ENCODE measurements at places on chromosomes 7 and 10.

- DNase-seq: no peak
Measured at GRCh38 chr7:28165261-28165660, 15.3 kb downstream of the JAZF1 start.

- DNase-seq: no peak
Measured at GRCh38 chr10:11017000-11017569, 587 bp upstream of the CELF2 start.

DNA sequence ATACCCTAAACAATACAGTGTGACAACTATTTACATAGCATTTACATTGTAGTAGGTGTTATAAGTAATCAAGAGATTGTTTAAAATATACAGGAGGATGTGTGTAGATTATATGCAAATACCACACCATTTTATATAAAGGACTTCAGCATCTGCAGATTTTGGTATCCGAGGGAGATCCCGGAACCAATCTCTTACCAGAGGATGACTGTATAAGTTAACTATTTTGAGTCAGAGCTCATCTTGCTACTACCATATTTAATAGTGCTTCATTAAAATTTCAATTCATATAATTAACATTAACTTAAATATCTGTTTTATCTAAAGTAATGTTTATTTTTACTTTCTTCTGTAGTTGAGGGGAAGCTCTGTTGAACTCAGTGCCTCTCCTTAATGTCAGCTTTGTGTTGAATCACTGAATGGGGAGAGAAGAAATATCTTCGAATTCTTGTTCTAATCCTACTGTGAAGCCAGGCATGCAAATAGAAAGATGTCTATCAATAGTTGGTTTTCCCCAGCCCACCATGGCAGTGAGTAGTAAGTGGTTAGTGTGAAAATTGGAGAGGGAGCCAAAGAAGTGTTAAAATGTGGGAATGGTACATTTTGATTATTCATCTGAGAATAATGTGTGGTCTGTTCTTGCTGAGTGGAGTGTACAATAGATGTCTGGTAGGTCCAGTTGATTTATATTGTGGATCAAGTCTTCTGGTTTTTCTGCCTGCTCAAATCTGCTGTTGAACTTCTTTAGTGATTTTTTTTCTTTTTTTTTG is 90.1 kb upstream of the CYP26C1 start:
- no peak for DNase-seq

DNA sequence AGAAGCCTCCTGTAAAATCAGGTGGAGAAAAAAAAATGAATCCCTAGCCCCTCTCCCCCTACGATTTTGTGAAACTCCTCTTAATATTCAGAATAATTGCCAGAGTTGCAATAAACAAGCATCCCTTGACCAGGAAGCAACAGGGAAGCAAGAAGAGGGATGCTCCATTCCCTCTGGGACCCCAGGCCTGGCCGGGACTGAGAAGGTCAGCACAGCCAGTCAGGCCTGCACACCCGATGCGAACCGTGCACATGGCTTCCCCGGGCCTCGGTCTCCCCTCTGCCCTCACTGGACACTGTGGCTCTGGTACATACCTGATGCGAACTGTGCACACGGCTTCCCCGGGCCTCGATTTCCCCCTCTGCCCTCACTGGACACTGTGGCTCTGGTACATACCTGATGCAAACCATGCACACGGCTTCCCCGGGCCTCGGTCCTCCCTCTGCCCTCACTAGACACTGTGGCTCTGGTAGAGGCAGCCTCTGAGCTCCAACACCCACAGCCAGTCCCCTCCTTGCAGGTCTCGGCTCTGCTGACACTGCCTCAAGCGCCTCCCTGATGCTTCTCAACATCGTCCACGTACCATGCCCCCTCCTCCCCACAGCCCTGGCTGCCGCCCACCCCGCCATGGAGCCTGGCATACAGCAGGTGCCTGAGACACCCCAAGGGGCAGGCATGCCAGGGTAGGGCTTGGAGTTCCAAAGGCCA is 138.6 kb downstream of the DIP2C start:
- DNase-seq: no peak

- no peak for DNase-seq
Measured at GRCh38 chr7:88321694-88322093, 15.0 kb upstream of the STEAP4 start.

GRCh38 chr7:81873559-81873958 is 103.7 kb upstream of the HGF start:
- DNase-seq: no peak

DNA sequence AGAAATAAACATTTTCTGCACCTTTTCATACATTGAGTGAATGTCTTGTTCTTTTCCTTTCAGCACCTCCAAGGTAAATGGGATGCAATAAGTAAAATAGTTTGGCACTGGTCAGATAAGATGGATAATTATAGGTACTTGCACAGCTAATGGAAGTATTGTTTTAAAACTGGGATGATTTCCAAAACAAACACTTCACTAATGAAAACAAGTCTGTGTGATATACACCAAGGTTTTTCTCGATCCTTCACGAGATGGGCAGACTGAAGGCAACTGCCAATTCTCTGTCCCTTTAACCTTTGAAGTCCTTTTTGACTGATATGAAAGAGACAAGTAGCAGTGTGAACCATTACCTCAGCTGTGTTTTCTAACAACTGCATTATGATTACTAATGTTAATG is 423.8 kb downstream of the GFRA1 start:
- no peak for DNase-seq

DNA sequence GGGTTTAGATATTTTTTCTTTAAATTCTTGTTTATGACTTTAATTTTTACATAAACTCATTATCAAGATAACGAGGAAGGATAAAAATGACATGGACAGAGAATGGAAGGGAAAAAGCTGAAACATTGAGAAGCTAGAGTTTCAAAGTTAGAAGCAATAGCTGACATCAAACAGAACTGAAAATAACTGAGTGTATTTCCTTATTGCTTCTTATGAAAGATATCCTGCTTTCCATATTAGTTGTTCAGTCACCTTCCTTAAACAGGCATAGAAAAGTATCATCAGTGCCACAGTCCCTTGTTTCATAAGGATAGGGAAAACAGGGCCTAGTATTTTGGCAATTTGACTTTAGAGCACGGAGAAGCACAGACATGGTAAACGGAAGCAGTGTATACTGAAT is 460.5 kb upstream of the GHITM start:
- no peak for DNase-seq

DNA sequence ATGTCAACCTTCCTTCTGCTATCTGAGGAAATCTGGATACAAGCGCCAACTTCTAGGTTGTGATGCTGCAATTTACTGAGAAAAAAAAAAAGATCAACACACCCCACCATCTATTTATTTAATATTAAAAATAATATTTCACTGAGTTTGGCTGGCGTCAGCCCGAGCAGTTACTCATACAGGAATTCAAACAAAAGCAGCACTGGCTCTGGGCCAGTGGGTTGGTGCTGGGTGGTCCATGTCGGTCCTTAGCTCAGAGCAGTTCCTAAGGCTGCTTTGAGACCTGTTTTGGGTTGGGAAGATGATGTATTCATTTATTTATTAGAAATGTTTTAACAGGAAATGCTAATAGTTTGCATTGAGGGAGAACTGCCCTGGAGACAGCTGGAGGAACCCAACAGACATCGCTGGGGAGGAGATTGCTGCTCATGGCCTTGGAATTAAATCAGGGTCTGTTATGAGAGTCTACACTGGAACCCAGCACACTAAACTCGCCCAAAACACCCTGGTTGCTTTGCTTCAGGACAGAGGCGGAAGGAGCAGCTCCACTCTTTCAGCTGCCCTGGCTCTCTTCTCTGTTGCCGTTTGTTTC is 36.3 kb upstream of the GOT1 start:
- no peak for DNase-seq

GRCh38 chr10:126439942-126440341 is 51.7 kb upstream of the ADAM12 start:
- no peak for DNase-seq

DNA sequence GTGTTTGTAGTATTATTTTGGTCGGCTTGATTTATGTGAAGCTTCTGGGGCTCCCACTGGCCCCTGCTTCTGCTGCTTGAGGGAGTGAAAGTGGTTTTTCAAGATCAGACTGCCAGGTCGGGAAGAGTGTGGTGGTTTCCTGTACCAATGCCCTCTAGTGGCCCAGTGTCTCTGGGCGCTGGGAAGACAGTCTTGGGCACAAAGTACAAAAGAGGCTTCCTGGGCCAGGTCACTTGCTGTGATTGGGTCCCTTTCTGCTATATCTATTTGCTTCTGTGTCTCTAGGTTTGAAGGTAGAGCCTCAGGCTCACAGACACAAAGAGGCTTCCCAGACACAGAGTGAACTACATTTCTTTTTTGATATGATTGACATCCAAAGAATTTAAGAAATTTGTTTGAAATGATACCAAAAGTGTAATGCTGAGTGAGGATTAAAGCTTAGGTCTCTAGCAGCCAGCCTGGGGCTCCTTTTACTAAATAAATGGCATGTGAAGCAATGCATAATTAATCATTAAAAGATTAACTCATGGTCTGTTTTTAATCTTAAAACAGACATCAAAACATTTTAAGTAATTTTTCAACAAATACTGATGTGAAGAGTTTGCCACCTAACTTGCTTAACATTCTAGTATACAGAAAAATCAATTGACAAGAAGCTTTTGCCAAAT is 36.3 kb downstream of the ABCB1 start:
- peak; percentile 20 for DNase-seq

GRCh38 chr10:94428766-94429707 is 26.7 kb downstream of the TBC1D12 start:
- DNase-seq: no peak

- DNase-seq: no peak
Measured at GRCh38 chr7:131231381-131232220, 96.1 kb upstream of the MKLN1 start.

- DNase-seq: no peak
Measured at GRCh38 chr10:94858005-94858404, 80.5 kb upstream of the CYP2C9 start.

DNA sequence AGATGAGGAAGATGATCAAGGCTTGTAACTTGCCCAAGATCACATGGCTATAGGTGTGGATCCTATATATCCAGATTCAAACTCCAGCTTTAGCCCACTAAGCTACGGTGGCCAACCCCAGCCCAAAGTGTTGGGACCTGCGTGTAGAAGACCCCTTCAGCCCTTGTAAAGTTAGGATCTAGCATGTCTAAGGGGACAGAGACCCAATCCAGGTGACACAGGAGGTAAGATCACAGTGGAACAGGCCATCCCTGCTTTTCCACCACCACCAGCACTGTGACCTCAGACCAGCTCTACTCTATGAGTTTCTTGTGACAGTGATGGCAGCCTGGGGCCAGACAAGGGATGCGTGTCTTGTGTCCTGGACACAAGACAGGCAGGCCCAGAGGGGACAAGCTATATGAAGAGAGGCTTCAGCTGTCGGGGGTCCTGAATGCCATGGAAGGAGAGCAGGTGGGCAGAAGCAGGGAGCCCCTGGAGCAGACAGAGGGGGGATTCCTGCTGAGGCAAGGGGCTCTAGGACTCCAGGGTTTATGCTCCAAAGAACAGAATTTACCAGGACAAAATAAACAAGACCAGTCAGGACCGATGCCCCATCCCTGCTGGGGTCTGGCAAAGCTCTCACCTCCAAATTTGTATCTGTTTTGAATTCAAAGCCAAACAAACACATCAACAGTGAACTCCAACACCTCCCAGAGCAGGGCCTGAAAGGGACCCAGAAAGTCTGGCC is 10.4 kb downstream of the GPRIN2 start:
- no peak for DNase-seq

DNA sequence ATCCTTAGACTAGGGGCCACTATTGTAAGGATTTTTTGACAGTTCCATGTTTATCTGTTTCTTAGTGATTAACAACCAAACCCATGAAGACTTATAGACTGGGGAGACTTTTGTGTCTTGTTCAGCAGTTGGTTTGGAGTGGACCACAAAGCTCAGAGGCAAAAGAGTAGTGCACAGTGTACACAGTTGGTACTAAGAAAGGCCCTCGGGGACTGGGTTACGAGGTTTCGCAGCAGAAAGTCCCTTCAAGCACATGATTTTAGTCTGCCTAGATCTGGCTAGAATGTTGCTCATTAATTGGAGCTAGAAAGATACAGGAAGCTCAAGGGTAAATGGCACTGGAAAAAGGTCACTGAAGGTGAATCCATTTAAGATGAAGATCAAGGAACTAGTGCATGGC is 35.4 kb downstream of the CDK14 start:
- no peak for DNase-seq

GRCh38 chr7:69208276-69208675 is 390.0 kb upstream of the AUTS2 start:
- DNase-seq: no peak

- DNase-seq: no peak
Measured at GRCh38 chr10:74084955-74085354, 65.7 kb downstream of the AP3M1 start.

DNA sequence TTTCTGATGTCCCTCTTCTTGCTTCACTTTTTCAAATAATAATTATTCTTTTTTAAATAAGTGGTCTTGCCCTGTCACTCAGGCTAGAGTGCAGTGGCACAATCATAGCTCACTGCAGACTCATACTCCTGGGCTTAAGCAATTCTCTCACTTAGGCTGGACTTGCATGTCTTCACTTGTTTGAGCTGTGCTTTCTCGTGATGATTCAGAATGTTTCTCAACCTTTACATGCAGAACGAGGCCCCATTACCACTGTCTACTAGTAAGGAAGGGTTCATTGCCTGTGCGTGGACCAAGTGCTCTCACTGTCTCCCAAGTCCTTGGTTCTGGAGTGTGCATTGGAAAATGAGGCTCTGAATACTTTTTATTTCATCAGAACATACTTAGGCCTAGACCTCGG is 468.6 kb upstream of the COBL start:
- no peak for DNase-seq

DNA sequence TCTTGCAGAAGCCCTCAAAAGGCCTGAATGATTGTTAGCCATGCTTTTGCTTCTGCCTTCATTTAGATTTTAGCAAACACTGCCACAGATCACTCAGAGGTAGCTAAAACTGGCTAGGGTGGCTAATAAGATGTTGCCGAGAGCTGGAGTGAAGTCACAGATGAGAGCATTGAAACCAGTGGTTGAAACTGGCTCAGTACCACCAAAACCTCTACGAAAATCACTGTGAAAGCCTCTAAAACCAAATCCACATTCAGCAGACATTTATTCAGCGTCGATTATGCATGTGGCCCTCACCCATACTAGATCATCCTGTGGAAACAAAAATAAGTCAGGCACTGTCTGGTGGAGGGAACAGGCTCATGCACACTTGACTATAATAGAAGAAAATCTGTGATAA is 50.8 kb downstream of the PIK3CG start:
- DNase-seq: no peak

DNA sequence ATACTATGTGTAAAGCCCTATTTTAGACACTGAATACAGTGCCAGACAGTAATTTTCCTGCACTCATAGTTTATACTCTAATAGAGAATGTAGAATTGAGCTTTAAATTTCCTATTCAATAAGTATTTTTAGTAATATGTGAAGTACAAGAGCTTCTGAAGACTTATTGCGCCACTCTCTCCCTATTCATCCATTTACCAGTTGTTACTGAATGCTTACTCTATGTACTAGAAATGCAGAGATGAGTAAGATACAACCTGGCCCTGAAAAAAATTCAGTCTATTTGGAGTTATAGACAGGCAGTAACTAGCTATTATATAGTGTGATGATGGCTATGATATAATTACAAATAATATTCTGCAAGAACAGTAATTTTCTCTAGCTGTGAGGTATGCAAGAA is 98.8 kb downstream of the ADK start:
- no peak for DNase-seq

GRCh38 chr10:11642566-11642965 is 31.1 kb upstream of the USP6NL start:
- DNase-seq: no peak

All from HuH-7.5 (cell line).